Stimulated activated CD4-positive, alpha-beta T cell treated with anti-CD3 and anti-CD28 coated beads, Interleukin-2, amount 100 ng/mL, for 4 hours (primary cell): ENCODE measurements at places on chromosomes 2 and 18.

GRCh38 chr18:79064228-79064627, 5.0 kb upstream of the ATP9B start:
- no peak for DNase-seq

DNA sequence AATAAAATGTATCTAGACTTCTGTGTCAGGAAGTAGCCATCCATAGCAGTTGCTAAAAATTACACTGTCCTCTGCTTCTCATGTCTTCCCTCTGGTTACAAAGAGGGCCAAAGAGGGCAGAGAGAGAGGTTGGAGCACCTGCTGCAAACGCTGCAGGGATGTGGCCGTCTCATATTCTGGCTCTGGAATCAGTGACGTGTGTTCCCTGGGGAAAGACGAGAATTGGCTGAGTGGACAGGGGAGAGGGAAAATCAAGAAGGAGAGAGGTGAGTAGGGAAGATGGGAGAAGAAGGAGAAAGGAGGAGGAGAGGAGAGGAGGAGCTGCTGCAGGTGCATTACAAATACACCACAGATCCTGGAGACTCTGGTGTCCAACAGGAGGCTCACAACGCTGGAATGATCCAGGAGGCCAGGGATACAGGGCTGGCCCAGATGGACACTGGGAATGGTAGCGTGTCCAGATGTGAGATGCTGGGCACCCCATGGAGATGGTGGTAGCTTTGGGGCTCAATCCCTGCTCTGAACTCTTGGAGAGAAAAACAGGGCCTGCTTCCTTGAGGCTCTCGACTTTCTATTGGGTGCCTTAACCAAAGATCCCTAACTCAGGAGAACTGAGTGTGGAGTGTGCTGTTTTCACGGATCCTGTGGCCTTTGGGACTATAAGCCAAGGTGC, 118.4 kb upstream of the PXDN start:
- no peak for DNase-seq

DNA sequence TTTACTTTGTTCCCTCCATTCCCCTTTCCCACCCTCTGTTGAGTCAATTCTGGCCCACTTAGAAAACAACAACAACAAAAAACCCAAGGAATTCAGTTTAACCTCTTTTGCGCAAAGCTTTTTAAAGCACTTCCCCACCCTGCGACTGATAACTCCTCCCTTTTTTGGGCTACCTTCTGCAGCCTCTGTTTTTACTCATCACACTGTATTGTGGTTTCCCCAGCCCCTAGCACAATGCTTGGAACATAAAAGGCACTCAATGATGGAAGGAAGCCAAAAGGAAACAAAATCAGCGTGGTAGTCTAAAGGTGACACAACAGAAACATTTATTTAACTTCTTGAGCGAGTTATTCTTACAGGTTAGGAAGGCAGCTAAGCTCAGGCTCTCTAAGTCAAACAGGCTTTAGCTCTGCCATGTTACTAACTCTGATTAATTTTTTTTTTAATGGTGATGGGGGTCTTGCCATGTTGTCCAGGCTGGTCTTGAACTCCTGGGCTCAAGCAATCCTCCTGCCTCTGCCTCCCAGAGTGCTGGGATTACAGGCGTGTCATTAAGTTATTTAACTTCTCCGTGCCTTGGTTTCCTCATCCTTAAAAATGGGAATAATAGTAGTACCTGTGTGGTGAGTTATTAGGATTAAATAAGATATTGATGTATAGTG, 1.3 kb downstream of the CEP68 start:
- DNase-seq: peak; percentile 55

DNA sequence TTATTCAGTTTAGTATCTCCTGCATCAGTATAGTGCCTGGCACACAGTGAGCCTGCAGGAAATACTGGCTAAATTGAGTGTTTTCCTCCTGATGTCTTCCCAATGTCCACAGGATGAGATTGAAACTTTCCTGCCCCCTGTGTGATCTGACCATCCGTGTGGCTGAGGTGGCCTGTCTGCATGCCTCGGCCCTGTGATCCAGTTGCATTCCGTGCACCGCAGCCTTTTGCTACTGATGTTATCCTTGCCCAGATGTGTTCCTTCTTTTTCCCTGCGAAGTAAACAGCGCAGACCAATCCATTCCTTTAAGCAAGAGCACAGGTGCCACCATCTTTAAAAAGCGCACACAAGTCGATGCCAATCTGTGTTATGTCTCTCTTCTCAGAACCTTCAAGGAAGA, 462.6 kb downstream of the PTPRM start:
- DNase-seq: no peak

DNA sequence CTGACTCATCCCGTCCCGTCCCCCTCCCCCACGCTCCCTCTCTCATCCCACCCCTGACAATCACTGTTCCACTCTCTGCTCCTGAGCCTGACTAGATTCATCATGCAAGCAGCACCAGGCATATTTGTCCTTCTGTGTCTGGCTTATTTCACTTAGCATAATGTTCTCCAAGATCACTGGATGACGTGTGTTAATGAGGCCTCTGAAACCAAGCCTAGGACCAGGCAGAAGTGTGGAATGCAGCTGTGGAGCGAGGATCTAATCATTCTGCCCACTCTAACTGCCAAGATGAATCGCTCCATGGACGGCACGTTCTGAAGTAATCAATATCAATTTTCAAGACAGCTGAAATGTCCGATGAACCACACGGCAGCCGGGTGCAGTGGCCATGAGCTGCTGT, 122.4 kb upstream of the ZNF236 start:
- DNase-seq: no peak

DNA sequence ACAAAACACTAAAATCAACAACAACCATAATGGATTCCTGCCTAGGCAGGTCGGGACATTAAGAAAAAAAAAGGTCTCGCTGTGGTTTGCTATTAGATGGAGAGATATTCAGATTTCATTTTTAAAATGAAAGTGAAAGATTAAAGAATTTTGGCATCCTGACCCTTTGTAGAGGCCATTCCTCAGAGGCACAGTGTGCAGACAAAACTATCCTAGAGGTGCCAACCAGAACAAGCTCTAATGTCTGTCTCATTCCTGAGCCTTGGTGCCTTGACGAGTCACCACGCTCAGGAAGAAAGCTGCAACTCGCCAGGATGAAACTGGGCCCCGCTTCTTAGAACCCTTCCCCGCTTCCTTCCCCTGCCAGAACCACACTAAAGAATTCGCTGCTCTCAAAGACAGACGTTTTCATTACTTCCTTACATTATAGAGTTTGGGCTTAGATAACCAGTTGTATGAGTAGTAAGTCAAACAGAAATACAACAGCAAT, 156.0 kb downstream of the TGIF1 start:
- no peak for DNase-seq

GRCh38 chr2:236229186-236229585, 35.0 kb downstream of the ASB18 start:
- no peak for DNase-seq

DNA sequence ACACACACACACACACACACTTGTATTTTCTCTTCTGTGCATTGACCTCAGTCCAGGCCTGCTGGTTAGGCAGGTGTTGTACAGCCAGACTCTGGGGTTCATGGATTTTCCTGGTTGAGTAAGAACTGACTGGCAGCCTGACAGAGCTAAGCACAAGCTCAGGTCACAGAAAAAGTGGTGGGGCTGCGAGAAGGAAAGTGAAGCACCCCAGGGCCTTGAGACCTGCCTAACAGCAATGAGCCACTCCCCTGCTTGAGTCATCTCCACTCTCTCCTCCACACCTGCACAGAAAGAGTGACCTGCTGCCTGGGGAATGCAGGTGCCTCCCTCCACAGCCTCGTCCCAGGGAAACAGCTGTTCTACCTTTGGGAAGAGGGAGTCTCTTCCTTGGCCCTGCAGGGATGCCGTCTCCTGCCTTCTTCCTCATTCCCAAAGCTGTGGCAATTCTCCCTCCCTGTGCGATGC, 91.4 kb upstream of the LGALSL start:
- DNase-seq: no peak

DNA sequence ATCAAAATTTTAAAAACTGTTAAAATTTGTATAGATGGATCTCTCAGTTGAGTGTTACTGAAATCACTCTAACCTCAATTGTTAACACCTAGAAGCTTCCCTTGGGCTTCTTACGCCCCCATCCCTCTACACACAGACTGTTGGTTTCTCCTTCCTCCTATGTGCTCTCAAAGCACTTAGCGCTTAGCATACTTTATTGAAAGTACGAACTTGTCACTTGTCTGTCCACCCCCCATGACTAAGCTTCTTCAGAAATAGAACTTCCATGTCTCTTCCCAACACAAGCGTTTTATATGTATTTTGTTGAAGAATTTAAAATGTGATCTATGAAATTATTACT, 441 bp downstream of the MPHOSPH10 start:
- DNase-seq: no peak

DNA sequence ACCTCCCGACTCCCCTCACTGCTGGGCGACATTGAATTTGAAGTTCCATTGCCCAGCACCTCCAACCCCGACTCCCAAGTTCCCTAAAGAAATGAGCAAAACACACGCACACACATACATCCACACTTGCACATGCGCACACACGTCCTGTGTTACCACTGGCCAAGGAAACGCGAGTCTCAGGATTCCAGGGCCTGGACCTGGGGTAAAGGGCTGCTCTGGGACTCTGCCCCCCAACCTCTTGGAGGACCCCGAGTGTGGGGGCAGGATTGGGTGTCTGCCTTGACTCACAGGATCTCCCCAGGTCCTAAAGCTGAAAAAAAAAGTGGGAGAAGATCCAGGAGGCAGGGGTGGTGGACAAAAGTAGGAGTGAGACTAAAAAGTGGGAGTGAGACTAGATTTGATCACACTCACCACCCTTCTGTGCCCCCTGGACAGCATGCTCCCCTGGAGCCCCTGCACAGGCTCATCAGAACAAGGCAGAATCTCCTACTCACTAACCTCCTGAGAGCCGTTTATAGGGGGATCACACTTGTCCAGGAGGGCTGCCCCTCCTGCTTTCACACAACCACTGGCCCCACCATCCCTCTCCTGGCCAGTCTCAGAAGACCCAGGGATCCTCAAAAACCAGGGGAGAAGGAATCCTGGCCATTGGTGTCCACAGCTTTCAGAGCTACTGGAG, 202.2 kb downstream of the TNS1 start:
- DNase-seq: no peak

DNA sequence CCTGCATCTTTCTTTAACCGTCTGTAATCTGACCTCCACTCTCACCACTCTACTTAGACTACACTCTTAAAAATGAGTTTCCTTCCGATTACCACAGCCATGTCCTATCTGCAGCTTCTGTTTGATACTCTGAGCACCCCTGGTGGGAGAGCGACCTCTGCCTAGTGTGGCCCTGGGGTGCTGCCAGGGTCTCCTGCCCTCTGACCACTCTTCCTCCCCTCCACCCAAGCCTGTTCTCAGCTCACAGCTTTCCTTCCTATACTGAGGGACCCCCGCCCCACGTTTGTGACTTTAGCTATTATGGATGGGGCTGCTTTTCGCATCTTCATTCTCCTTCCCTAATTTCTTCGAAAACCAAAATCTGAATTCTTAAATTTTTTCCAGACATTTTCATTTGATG, 132.7 kb downstream of the KCTD1 start:
- DNase-seq: no peak

GRCh38 chr2:207236156-207236935, 70.6 kb upstream of the KLF7 start:
- no peak for DNase-seq

DNA sequence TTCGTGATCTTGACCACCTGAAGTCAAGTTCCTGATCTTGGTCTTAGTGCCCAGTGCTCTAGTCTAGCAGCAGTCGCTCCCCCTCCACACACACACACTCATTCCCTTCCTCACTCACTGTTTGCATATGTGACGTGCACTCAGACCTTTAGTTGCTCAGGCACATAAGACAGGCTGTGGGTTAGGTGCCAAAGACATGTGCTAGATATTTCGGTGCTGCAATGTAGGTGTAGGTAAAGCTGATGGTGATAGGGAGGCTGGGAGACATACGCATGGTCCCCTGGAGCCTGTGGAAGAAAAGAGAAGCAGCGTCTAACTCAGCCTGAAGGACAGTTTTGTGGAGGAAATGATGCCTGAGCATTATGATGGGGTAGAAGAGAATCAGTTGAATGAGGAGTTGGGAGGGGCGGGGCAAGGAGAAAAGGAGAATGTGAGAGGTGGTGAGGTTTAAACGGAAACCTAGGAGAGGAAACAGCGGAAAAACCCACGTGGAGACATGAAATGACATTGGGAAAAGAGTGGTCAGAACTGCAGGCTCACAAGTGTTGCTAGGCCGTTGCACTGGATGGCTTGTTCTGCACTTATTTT, 3.8 kb downstream of the TTC39C start:
- no peak for DNase-seq

DNA sequence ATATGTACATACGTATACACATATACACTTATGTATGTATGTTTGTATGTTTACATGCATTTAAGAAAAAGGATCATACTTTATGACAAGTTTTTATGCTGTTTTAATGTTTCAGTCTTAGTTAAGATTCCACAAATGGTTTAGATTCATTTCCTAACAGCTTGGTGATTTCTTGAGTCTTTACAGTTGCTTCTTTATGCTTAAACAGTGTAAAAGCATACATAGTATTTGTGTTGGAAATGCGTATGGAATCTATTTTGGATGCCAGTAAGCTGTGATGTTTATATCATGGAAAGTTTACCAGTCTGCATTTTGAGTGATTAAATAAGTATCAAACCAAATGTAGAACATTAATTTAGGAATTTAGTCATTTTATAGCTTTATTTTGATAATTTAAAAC, 55.4 kb downstream of the AGFG1 start:
- DNase-seq: no peak

DNA sequence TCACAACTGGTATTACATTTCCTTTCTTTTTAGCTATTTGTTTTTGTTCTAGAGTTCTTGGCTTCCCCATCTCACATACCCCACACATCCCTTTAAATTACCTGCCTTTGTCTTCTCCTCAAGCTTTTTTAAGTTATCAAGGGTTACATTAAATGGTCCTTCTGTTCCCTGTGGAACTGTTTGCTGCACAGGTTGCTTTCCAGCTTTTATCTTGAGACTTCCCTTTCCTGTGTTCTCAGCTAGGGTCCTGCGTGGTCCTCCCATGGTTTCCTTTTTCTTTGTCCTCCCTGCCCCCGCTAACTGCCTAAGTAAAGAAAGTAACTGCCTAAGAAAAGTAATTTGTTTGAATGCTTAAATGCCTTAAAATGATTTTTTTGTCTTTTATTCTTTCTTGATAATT, 66.8 kb downstream of the EPB41L5 start:
- DNase-seq: no peak

DNA sequence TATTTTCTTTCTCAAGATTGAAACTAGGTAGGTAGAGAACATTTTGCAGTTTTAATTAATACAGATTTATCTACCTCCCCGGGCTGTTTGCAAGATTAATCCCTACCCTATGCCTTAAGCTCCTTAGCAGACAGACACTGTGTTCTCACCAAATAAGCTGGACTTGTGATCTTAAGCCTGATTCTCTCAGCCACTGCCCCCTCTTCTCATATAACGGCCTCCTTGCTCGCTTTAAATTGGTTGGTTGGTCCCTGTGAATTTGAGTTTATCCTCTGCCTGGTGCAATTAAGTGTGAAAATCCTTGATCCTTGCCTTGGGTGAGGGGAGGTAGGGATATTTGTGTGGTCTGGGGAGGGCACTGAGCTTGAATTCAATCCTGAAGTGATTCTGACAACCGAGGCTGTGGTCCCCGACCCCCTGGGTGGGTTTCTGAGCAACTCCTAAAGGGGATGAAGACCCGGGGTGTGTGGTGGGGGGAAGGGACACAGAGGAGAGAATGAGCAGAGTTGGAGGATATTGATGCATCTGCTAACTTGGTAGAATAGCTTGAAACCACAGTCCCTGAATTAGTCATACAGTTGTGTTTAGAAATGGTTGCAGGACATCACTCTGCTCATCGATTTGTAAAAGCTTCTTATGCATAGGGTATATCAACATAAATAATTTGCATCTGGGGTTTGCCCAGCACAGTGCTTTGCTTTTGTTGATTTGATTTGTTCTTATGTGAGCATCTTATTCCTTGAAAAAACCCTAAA, 36.9 kb upstream of the NCKAP5 start:
- DNase-seq: no peak
